Left ventricle myocardium inferior (tissue), 1 donor: ENCODE measurements at places on chromosomes 4 and X.

DNA sequence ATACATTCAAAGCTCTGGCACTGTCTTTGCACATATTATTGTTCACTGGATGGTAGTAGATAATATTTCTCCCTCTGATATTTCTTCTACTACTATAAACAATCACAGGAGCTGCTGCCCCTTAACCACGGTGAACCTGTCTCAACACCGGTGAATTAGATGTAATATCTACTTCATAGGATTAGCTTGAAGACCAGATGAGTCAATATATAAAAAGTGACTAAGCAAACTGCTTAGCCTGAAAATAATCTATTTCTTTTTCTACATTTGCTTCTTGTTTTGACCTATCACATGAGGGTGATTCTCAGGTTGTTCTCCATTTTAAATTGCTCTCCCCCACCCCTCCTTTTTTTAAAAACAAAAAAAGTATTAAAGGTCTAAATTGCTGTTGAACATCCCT lies 645.5 kb downstream of the ANKRD50 start:
- H3K36me3 ChIP-seq = no peaks in the 10 kb centered on the region
- peak overlapping the region; percentile 9 for H3K27ac ChIP-seq
- H3K27me3 ChIP-seq = no peaks in the 10 kb centered on the region
- H3K4me1 ChIP-seq = peaks cover 6% of the 10 kb centered on the region
- no peak for DNase-seq

DNA sequence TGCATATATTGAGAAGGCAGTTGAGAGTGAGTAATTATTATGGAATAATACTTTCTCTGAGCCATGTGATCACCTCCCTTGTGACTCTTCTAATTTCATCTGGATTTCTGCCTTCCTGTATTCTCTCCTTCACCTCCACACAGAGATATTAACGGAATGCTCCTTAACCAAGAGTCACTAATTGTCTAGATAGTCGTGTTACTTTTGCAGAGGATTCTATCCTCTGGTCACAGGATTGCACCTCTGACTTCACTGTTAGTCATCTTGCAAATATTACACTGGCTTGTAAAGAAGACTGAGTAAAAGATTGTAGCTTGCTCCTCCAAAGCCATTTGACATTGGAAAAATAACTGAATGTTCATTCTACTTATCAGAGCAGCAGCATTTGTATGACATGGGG lies 160.9 kb downstream of the SH2D1A start:
- no peak for DNase-seq
- no peak overlapping the region for H3K27ac ChIP-seq
- H3K27me3 ChIP-seq = no peaks in the 10 kb centered on the region
- no peaks in the 10 kb centered on the region for H3K4me1 ChIP-seq
- H3K4me3 ChIP-seq = no peak overlapping the region
- H3K36me3 ChIP-seq = no peaks in the 10 kb centered on the region

DNA sequence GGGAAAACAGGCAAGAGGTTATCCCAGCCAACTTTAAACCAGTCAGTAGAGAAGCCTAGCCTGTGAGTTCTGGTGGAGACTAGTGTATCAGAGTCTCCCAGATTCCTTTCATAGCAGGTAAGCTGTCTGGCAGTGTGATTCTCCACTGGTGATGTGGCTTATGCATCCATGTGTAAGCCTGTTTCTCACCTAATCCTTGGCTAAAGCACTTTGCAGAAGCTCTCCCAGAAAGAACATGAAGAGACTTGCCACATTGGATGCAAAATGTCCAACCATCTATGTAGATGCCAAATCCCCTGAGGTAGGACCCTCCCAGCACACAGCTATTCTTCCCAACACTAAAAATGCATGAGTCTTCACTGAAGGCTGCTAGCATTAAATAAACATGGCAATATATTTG lies 111.7 kb downstream of the CHRNA9 start:
- H3K4me3 ChIP-seq = no peak overlapping the region
- H3K36me3 ChIP-seq = no peaks in the 10 kb centered on the region

DNA sequence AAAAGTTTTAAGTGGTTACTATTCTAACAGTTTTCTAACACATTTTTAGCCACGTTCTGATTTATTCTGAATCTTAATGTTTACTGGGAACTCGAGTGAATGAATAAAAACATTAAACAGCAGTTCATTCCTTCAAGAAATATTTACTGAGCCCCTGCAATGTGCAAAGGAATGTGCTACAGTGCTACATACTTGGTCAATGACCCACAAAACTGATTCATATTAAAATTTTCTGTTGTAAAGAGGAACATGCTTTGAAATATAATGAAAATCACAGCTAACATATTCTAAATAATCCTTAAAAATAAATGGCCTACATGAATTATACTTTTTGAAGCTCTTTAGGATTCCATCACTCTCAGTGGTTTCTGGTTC lies 78.7 kb downstream of the ARAP2 start:
- H3K4me3 ChIP-seq = no peak overlapping the region
- DNase-seq = no peak
- no peaks in the 10 kb centered on the region for H3K27me3 ChIP-seq
- no peaks in the 10 kb centered on the region for H3K4me1 ChIP-seq

DNA sequence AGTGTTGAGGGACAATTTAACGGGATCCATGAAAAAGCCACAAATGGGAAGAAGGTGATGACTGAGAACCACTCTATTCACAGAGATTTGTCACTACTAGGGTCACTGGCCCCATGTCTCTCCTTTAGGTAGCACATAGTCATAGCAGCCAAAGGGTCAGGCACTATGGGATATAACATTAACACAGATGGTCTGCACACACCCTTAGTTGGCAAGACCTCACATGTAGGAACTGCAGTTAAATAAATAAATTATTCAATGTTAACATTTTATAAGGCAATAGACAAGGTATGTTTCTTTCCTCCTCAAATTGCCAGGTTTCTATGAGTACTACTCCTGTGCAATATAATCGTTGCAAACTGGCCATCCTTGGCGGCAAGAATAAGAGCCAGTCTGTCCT lies 10.9 kb downstream of the RASGEF1B start:
- no peak for DNase-seq
- H3K4me1 ChIP-seq = peaks cover 9% of the 10 kb centered on the region
- H3K27me3 ChIP-seq = no peaks in the 10 kb centered on the region
- no peak overlapping the region for H3K4me3 ChIP-seq
- H3K36me3 ChIP-seq = peaks cover 27% of the 10 kb centered on the region

DNA sequence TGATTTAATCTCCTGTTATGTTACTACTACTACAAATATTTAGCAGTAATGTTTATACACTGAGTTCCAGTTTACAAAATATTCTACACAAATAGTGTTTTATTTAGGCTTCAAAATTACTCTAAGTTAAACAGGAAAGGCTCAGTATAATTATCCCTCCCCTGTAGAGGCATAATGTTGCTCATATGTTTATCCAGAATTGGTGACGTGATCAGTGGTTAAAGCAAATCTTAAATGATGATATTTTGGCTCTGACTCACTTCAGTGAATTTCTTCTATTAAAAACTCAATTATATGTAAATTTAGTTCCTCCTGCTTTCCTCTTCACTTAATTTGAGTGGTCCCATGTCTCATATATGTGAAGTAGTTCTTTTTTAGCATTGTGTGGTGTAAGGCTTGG lies 438.5 kb downstream of the ADGRL3 start:
- no peak for DNase-seq
- H3K4me1 ChIP-seq = no peaks in the 10 kb centered on the region
- H3K27me3 ChIP-seq = no peaks in the 10 kb centered on the region
- no peak overlapping the region for H3K4me3 ChIP-seq

- H3K27ac ChIP-seq = no peak overlapping the region
- H3K4me1 ChIP-seq = no peaks in the 10 kb centered on the region
- no peak for DNase-seq
- H3K27me3 ChIP-seq = no peaks in the 10 kb centered on the region
These were observed 334.5 kb upstream of the SLC7A11 start for GRCh38 chr4:138576684-138577083.

DNA sequence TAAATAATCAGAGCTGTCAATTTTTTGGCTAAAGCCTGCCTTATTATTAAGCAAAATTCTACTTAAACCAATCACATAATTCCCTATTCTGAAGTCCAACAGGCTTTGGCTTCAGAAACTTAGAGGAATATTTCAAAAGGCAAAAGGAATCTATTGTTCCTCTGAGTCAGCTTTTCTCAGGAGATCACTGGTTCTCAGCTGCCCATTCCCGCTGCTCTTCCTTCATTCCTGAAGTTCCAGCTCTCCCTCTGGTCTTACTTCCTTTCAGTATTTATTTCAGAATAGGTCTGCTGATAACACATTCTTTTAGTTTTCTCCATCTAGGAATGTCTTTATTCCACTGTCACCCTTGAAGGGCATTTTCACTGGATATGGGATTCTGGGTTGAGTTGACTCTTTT lies 133.7 kb downstream of the SOWAHB start:
- no peak overlapping the region for H3K4me3 ChIP-seq
- no peaks in the 10 kb centered on the region for H3K4me1 ChIP-seq
- no peaks in the 10 kb centered on the region for H3K27me3 ChIP-seq
- H3K36me3 ChIP-seq = peaks cover 4% of the 10 kb centered on the region
- no peak for DNase-seq
- no peak overlapping the region for H3K27ac ChIP-seq

GRCh38 chr4:41169256-41169800 lies 45.0 kb downstream of the APBB2 start:
- H3K4me1 ChIP-seq = peaks cover 17% of the 10 kb centered on the region
- no peak for DNase-seq
- H3K36me3 ChIP-seq = no peaks in the 10 kb centered on the region
- H3K27ac ChIP-seq = no peak overlapping the region

- H3K4me3 ChIP-seq = no peak overlapping the region
- no peaks in the 10 kb centered on the region for H3K27me3 ChIP-seq
- H3K36me3 ChIP-seq = no peaks in the 10 kb centered on the region
- DNase-seq = no peak
- no peak overlapping the region for H3K27ac ChIP-seq
- H3K4me1 ChIP-seq = peaks cover 15% of the 10 kb centered on the region
These were observed 191.0 kb downstream of the CCSER1 start for GRCh38 chr4:90318193-90318592.

DNA sequence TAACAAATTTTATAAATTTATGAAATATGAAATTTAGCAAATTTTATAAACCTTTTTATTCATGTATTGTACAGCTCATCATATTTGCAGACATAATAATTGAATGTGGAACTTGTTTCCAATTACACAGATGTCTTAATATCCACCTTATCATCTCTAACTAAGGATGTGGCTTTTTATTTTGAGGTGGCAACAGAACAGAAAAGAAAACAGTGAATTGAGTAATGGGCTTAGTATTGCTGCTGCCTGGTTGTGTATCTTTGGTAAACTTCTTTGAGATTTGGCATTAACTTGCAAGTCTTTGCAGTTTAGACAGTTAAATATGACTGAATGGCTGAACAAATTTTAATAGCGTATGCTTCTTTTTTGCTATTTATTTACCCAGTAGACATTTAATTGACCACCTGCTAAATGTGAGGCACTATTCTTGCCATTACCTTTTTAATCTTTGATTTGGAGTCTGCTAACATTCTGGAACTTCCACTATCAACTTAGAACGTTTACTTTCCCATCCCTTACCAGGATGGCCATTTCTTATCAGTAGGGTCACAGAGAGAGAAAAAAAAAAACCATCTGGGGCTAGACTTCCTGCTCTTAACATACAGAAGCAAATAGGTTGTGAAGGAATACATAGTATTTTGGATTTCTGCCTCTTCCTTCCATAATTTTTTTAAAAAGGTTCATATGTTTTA lies 44.8 kb downstream of the CLCN3 start:
- H3K4me1 ChIP-seq = peaks cover 40% of the 10 kb centered on the region
- H3K36me3 ChIP-seq = no peaks in the 10 kb centered on the region
- peak overlapping the region; percentile 63 for H3K4me3 ChIP-seq
- H3K27ac ChIP-seq = peak overlapping the region; percentile 88

DNA sequence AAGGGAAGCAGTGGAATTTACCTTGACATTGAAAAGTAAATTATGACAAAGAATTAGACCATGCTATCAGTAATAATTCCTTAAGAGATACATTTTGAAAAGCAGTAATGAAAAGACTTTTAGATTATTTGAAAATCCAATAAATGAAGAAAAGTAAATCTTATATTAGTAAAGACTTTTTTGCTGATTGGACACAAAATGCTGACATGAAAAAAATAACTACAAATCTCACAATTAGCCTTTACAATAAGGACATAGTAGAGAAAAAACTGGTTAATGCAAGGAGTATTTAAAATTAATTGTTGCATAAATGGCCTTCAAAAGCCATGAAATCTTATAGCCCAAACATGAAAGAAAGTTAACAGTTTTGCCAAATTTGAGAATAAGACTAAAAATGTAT lies 446.1 kb upstream of the FAM241A start:
- no peaks in the 10 kb centered on the region for H3K36me3 ChIP-seq
- no peak overlapping the region for H3K27ac ChIP-seq
- no peaks in the 10 kb centered on the region for H3K4me1 ChIP-seq
- no peak for DNase-seq
- H3K27me3 ChIP-seq = peaks cover 11% of the 10 kb centered on the region

DNA sequence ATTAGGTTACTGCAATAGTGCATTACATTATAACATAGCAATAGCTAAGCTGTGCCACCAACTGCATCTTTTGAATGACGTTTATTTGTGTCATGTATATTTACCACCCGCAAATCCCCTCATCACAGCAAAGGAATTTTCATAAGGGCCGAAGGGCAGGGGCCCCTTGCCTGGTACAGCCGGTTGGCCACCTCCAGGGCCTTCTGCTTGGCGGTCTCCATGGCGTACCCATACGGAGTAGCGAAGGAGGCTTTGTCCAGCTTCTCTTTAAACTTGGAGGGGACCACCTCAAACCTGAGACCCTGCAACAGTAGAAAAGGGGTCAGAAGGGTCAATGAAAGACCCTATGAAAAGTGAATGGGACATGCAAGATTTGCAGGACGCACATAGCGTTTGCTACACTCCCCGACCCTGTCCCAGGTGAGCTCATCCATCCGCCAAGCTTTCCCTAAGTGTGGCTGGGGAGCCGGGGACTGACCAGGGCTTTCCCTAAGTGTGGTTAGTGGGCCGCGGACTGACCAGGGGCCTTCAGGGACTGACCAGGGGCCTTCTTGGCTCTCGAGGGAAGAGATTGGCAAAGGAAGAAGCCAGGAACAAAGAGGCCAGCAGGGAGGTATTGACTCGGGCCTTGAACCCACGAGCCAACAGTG lies 10.6 kb downstream of the ASMTL start:
- no peaks in the 10 kb centered on the region for H3K4me1 ChIP-seq
- no peak overlapping the region for H3K4me3 ChIP-seq
- peaks cover 47% of the 10 kb centered on the region for H3K36me3 ChIP-seq
- no peak overlapping the region for H3K27ac ChIP-seq

- no peak for DNase-seq
- no peaks in the 10 kb centered on the region for H3K4me1 ChIP-seq
- no peak overlapping the region for H3K27ac ChIP-seq
These were observed 370.9 kb downstream of the PRR32 start for GRCh38 chrX:127190381-127190780.

GRCh38 chrX:107673933-107674479 lies 45.7 kb downstream of the PRPS1 start:
- peak overlapping the region; percentile 66 for H3K4me3 ChIP-seq
- no peaks in the 10 kb centered on the region for H3K27me3 ChIP-seq
- H3K36me3 ChIP-seq = no peaks in the 10 kb centered on the region
